ENCODE measurements at places on chromosomes 7 and 10.

GRCh38 chr10:6047847-6048246, 14.3 kb downstream of the IL2RA start:
- no peak for DNase-seq

- no peak for DNase-seq
Observed at GRCh38 chr10:5555881-5556280, 31.1 kb downstream of the CALML3 start.

DNA sequence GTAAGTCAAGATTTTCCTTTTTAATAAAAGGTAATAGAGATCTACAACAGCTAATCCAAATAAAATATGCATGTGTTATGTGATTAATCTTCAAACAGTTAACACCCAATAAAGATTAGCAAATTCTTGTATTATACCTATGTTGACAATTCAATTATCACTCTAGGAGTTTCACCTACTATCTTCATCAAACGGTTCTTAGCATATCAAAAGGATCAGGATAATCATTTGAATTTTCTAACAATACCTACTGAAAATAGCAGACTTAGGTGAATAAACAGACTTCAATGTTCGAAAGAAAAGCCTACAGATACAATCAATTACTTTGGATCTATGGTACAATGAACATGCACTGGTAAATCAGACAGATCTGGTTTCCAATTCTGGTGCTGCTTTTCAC, 268.3 kb downstream of the CACNA2D1 start:
- DNase-seq: no peak

GRCh38 chr7:37923996-37924395, 3.6 kb downstream of the EPDR1 start:
- DNase-seq: no peak

DNA sequence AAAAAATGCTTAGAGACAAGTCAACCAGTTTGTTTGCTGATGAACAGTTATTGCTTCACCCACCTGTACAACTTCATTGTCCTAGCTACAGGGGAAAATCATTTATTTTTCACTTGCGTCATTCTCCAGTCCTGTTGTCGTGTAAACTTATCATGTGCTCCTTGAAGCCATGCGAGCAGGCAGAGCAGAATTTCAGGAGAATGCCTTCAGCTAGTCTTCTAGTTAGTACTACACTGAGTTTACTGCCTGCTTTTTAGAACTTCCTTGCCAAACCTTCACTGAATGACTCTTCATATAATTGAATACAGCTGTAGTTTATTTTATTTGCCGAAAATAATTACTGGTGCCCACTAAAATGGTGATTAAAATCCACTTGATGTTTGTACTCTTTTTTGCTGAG, 15.6 kb downstream of the RPA3 start:
- DNase-seq: no peak

DNA sequence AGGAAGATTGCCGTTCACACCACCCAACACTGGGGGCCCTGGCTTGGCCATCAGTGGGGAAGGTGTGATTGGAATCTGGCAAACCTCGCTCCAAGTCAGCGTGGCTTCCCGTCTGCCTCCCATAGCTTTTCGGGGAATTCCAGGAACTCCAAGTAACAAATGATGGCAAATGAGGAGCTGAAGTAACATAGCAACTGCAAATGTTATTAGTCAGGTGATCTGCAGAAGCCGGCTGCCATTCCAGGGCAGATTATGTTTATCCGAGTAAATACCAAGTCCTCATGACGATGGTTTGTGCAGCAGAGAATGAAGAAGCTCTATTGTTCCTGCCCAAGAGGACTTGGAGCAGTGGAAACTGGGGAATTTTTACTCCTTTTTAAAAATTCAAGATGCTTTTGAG, 270.5 kb upstream of the PODXL start:
- no peak for DNase-seq

- no peak for DNase-seq
Observed at GRCh38 chr10:72605122-72605521, 20.8 kb downstream of the MICU1 start.

DNA sequence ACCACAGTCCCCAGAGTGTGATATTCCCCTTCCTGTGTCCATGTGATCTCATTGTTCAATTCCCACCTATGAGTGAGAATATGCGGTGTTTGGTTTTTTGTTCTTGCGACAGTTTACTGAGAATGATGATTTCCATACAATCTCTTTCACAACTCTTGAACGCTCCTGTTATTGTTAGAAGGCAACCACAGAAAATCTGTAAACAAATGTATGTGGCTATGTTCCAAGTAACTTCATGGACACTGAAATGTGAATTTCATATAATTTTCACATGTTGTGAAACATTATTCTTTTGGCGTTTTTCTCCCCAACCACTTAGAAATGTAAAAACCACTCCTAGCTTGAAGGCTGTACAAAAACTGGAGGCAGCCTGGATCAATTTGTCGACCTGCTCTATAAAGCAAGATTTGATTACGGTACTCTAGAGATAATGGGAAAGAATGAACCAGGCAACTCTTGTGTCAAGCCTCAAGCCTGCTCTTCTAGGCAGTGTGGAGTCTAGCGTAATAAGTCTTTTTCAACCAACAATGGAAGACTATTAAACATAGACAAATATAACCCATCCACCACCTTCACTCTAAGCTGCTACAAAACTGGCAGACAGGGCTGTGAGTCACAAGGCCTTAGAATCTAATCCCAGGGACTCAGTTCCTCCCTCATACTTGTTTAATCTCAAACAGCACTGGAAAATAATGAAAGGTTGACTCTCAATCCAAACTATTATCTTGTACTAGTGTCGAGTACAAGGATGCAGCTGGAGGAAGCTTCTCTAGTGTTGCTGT, 22.7 kb downstream of the ARL3 start:
- DNase-seq: no peak

DNA sequence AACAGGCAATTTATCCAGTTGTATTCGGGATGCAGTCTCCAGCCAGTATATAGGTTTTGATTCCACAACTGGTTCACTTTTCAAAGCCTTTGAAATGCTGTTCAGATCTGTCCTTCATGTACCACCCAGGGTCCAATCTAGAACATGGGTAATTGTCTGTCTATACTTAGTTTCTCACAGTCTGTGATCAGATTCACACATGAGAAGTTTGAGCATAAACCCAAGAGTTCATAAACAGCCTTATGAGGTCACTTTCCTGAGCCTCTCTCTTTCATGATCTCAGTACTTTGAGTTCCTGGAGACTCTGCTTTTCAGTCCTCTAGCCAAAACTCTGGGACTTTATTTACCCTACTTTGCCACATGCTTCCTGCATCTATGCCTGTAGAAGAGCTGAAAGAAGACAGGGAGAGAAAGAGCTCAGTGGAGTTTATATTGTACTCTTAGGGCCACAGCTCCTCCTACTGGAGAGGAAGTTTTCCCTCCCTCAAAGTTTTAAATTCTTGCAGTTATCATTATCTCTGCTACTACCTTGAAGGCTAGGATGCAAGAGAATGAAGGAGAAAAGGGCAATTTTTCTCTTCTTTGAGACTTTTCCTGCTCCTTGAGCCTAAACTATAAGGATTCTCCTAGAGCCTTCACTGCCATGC, 172.0 kb downstream of the ZEB1 start:
- DNase-seq: no peak

DNA sequence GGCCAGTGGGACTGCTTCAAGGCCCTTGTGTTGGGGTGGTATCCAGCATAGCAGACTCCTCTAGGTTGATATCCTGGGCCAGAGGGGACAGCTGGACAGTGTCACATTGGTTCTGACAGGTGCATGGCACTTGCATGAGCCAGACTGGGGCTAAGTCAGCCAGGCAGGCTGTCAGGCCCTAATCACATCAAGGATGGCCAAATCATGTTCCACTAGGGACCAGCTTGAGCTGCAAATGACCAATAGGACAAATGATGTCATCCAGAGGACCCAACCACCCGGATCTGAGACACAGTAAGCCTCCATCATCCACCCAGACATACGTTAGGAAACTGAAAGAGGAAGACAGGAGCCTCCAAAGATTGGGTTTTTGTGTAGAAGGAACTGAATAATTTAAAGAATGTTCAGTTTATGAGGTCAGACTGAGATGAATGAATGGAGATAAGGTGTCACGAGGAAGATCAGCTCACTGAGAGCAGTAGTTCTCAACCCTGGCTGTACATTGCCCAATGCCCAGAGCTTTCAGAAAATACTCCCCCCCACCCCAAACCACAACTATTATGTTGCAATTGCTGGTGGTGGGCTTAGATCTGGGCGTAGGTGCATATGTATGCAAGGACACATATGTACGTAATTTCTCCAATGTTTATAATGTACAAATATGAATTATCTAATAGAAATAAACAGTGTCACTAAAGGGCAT, 75.2 kb upstream of the INHBA start:
- no peak for DNase-seq

DNA sequence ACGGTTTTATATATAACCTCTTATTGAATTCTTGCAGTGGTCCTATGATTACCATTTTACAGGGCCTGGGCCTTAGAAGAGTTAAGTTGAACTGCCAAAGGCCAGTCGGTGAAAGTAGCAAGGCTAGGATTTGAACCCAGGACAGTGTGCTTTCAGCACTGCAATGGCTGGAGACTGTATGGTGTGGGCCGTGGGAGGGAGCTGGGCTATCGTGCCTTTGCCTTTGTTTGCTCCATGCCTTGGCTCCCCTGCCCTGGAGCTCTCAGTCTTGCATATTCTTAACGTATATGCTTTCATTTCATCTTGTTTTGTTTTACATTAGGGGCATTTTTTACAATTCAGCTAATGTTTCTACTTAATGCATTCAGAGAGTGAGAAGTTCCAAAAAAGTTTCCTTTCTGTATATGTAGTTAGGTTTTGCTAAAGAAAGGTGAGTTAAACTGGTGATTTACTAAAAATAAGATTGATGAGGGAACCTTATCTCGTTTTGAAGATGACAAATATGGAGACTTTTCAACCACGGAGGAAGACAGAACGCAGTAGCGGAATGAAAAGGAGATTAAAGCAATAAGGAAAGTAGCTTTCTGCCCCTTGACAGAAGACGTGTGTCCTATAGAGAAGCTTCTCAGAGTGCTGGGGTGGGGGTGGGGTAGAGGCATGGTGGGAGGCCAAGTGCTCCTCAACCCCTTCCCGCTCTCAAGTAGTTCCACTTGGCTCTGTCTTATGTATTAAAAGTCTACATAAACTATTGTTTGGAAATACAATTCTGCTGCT, 82.5 kb downstream of the RTKN2 start:
- DNase-seq: peak; percentile 34

DNA sequence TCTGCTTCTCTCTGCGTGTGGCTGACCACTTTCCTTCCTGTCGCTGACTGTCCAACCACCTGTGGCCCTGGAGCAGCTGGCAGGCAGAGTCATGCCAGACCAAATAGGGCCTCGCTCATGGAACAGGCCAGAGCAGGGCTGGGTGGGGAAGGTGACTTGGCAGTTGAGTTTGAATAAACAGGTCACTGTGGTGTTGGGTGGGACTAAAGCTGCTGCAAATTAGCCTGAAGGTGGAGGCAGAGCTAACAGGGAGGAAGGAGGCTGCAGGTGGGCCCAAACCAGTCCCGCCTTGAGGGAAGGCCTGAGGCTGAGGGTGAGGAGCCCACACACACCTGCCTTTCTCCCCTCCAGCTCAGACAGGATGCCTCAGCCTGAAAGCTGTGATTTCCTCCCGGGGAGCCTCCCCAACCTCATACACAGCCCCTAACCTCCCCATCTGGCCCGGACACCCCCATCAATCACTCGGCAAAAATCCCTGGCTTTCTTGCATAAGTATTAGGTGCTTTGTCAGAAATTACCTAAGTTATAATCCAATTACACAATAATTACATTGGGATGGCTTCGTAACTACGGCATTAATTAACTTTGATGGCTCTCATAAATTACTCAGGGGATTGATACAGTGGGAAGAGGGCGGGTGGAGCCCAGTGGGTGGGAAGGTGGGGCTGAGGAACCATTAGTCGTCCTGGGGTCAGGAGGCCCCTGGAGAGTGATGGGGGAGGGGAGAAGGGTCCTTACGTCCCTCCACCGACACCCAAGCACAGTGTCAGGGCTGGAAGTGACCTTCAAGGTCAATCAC, 97.7 kb upstream of the PCBD1 start:
- DNase-seq: no peak

GRCh38 chr7:333393-333764, 43.4 kb downstream of the FOXL3 start:
- no peak for DNase-seq

- DNase-seq: no peak
Observed at GRCh38 chr7:150569245-150569955, 2.2 kb downstream of the GIMAP4 start.

GRCh38 chr7:139703487-139704307, 74.1 kb downstream of the HIPK2 start:
- DNase-seq: no peak

- DNase-seq: peak; percentile 7
Observed at GRCh38 chr7:132655131-132655727, 79.0 kb upstream of the PLXNA4 start.

- DNase-seq: peak; percentile 65
Observed at GRCh38 chr7:45196374-45196773, 38.8 kb downstream of the RAMP3 start.

- DNase-seq: no peak
Observed at GRCh38 chr10:69663369-69663947, 33.4 kb downstream of the FAM241B start.

DNA sequence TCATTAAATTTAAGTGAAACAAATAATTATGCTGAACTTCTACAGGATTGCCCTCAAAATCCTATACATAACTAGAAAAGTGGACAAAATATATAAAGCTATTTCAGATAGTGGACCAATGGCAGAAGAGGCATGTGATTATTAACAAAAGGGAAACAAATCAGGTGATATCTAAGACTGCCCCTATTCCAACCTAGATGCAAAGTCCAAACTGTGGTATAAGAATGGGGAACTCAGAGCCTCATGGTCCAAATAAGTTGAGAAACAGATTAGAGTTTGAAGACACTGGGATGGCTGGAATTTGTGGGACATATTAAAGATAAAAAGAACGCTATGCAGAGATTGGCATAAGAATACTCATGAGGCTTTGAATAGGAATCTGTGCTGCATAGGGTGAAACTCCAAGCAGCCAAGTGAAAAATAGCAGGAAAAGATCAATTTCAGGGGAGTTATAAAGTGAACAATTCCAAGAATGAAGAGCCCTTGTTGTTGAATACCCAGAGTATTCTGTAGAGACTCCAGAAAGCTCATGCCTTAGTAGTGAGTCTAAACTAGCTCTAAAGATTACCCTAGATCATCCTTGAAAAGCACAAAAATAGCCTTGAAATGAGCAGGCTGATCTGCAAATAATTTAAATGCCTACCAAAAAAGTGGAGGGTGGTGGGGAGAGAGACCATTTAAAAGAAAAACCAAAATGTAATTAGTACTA, 152.4 kb downstream of the IMMP2L start:
- DNase-seq: no peak

- DNase-seq: no peak
Observed at GRCh38 chr7:151777908-151778670, 98.8 kb downstream of the PRKAG2 start.

- DNase-seq: no peak
Observed at GRCh38 chr7:83739527-83739926, 90.6 kb upstream of the SEMA3E start.

- no peak for DNase-seq
Observed at GRCh38 chr10:104123397-104123796, 1.4 kb downstream of the SFR1 start.

- no peak for DNase-seq
Observed at GRCh38 chr10:15844517-15844916, 15.8 kb downstream of the MINDY3 start.

- no peak for DNase-seq
Observed at GRCh38 chr10:110744782-110745181, 100.6 kb downstream of the RBM20 start.

- no peak for DNase-seq
Observed at GRCh38 chr7:21927693-21928092, 18.0 kb downstream of the CDCA7L start.

GRCh38 chr10:70849582-70850016, 33.9 kb downstream of the SGPL1 start:
- DNase-seq: no peak

- no peak for DNase-seq
Observed at GRCh38 chr10:10564081-10564794, 453.4 kb upstream of the CELF2 start.

GRCh38 chr7:117562759-117563158, 82.9 kb downstream of the CFTR start:
- no peak for DNase-seq

Measured in stimulated activated naive CD4-positive, alpha-beta T cell treated with Interleukin-2 at 50 U/mL for 16 hours (primary cell).